ENCODE measurements at places on chromosomes 4 and X. TPM values are rescaled to one million over a fixed set of nuclear protein-coding genes. Genes with fewer than 3 reads are reported as not detected.

Gene PAK3
- total RNA-seq: not detected

Gene TCEAL2
- not detected for total RNA-seq

Gene PRDM8
- total RNA-seq: 0.53 TPM

Gene MID1IP1
- 157 TPM for total RNA-seq

Gene TEX11
- not detected for total RNA-seq

Gene UNC5C
- total RNA-seq: not detected

Gene MGARP
- 0.13 TPM for total RNA-seq

Gene PORCN
- total RNA-seq: 46.2 TPM

Gene CCDC160
- not detected for total RNA-seq

Gene AREG
- 272 TPM for total RNA-seq

Gene GPR34
- total RNA-seq: not detected

Gene PITX2
- total RNA-seq: not detected

Gene SYTL5
- 10.2 TPM for total RNA-seq

Gene TMEM271
- total RNA-seq: not detected

Gene SLC9B2
- total RNA-seq: 9.6 TPM

Gene UGT8
- under 0.01 TPM for total RNA-seq

Measured in bronchial epithelial cell (primary cell).